GM20000 (cell line): ENCODE measurements at places on chromosomes 2 and 18.

- peak; percentile 64 for DNase-seq
These were observed 45.1 kb upstream of the SERTAD2 start for GRCh38 chr2:64698668-64699444.

GRCh38 chr2:3642521-3643215 is 15.3 kb upstream of the ALLC start:
- DNase-seq = no peak

GRCh38 chr2:133411857-133412256 is 156.4 kb downstream of the NCKAP5 start:
- no peak for DNase-seq

DNA sequence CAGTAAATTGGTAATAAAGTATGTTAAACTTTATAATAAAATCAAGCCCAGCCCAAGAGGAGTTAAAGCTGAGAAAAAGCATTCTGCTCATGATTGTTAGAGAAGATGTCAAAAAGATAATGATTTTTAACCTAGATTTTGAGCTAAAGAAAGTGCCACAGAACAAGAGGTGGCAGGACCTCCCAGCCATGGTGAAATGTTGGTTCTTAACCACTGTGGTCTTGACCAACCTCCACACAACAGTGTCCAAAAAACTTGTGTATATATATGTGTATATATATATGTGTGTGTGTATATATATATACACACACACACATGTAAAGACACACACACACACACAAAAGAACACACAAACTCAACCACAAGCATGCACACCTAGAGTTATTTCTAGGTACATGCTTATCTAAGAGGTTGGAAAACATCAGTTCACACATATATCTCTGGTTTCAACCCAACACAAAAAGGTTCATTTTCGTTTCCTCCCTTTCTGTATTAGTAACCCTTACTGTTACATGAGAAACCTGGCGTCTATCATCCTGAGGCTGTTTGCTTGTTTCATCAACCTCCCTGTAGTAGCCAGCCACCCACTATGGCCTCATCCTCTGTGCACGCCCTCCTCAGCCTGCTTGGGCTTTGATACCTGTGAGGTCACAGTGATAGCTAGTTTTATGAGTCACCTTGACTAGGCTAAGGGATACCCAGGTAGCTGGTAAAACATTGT is 631.8 kb upstream of the ID2 start:
- peak; percentile 70 for DNase-seq

- DNase-seq = no peak
These were observed 29.1 kb downstream of the CIB4 start for GRCh38 chr2:26612034-26612433.

- DNase-seq = no peak
These were observed 26.5 kb downstream of the KIF1A start for GRCh38 chr2:240793313-240794177.

- DNase-seq = no peak
These were observed 7.2 kb downstream of the SIX3 start for GRCh38 chr2:44948565-44949328.

- peak; percentile 12 for DNase-seq
These were observed 218.1 kb downstream of the WDR7 start for GRCh38 chr18:56869189-56869777.

- no peak for DNase-seq
These were observed 7.7 kb upstream of the NBAS start for GRCh38 chr2:15568874-15569273.

DNA sequence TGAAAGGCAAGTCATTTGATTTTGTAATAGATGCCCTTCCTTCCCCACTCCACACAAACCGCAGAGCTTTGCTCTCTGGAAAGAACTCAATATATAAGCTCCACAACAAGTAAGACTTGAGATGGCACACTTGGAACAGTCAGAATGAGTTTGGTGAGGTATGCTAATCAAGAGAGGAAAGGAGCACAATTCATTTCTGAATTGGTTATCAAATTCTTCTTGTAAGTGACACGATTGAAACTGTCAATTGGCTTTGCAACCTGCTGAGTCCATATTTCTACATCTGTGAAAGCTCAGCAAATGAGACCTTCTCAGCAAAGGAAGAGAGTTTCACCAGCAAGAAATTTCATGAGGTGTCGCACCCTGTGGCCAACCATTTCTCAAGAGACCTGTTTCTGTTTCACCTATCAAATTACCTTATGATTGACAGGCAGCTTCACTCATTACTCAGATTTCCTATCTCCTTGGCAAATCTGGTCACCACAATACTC is 19.1 kb downstream of the CTLA4 start:
- no peak for DNase-seq

GRCh38 chr2:187349326-187349944 is 98.6 kb downstream of the CALCRL start:
- no peak for DNase-seq

- no peak for DNase-seq
These were observed 42.1 kb downstream of the GRHL1 start for GRCh38 chr2:9993488-9994165.

GRCh38 chr2:112726487-112727190 is 5.8 kb downstream of the NT5DC4 start:
- peak; percentile 87 for DNase-seq

DNA sequence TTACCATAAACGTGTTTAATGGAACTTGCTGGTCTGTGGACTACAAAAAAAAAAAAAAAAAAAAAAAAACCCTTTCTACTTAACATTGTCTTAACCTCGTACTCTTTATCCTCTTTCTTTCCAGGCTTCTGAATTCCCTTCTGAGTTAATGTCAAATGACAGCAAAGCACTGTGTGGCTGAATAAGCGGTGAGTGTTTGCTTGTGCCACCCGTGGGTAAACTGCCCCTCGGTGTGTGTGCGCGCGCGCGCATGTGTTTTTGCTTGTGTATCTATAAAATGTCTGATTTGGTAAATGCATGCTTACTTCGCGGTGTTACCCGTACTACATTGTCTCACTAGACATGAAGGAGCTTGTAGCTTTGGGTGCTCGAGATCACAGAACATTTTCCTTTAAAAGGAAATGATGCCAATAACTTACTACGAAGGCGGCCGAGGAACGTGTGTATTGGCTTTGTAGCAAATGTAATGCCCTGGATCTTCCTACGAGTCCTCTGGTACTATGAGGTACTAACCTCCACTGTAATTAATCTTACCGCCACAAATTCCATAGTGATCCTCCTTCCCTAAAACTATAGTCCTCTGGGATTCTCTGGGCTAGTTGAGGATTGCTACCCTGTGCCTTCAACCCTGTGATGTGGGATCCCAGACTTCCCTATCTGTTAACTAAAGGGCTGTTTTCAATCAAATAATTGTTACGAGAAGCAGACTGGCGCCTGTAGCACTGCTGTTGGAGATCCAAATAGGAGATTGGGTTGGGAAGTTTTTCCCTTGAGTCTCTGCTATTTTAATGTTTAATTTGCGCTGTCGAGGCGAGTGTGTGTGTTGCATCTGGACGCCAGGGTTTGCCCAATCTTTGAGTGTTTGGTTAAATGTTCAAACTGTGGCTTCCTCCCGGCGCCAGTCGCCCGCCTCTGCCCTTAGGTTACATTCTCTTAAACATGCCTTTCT is 1.1 kb downstream of the ID2 start:
- no peak for DNase-seq

GRCh38 chr2:35785564-35785963 is 570.0 kb upstream of the CRIM1 start:
- no peak for DNase-seq

GRCh38 chr2:714005-714741 is 37.0 kb upstream of the TMEM18 start:
- peak; percentile 72 for DNase-seq

DNA sequence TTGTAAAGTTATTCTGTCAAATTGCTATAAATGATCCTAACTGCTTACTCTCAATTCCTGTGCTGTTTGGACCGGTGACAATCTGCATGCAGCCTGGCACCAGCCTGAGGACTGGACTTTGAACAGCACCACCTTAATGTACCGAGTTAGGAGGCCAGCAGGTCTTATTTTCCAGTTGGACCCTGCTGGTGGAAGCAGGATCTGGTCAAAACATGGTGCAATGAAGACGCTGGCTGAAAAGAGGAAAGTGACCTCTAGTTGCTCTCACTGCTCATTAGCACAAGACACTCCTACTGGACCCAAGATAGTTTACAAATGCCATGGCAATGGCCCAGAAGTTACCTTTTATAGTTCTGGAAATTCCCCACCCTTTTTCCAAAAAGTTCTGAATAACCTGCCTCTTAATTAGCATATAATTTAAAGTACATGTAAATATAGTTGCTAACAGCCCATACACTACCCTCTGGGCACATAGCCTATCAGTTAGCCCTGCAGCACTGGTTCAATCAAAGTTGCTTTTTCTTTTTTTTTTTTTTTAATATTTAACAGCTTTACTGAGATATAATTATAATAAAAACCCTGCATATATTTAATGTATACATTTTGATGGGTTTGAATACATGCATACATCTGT is 35.8 kb downstream of the RBKS start:
- no peak for DNase-seq

GRCh38 chr2:60212181-60212945 is 341.1 kb downstream of the BCL11A start:
- DNase-seq = no peak

- no peak for DNase-seq
These were observed 112.8 kb downstream of the CAPN13 start for GRCh38 chr2:30694286-30695055.

DNA sequence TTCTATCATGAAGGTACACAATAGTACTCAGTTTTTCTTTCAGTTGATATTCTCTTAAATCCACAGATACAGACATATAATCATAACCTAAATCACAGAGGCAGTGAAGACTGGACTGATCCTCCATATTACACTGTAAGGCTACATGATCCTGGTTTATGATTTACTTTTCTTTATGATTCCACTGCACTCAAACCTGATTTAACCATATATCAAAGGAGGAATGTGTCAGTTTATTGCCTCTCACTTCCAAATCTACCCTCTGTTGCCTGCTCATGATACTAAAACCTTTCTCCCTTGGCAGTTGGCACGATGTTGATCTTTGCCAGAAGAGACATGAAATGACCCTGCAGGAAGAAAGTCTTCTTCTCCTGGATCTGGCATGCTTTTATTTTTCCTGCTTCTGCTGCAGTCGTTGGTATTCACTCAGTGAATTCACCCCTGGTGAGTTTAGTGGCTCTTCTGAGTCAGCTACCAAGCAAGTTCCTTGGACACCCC is 426.4 kb downstream of the MBD2 start:
- DNase-seq = no peak

DNA sequence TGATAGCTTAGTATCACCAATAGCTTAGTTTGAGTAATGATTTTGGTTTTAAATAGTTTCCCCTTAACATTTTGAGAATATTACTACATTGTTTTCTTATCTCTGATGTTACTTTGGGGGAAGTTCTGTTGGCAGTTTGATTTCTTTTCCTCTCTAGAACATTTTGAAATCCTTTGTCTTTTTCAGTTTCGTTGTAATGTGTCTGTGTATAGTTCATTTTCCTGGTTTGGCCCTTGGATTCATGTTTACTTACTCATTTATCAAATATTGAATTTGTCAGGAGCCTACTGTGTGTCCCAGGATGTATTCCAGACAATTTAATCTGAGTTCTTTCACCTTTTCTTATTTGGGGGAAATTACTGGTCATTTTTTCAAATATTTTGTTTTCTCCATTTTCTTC is 16.7 kb downstream of the ANKRD12 start:
- DNase-seq = no peak

GRCh38 chr2:159910951-159911350 is 112.9 kb upstream of the CD302 start:
- DNase-seq = no peak

DNA sequence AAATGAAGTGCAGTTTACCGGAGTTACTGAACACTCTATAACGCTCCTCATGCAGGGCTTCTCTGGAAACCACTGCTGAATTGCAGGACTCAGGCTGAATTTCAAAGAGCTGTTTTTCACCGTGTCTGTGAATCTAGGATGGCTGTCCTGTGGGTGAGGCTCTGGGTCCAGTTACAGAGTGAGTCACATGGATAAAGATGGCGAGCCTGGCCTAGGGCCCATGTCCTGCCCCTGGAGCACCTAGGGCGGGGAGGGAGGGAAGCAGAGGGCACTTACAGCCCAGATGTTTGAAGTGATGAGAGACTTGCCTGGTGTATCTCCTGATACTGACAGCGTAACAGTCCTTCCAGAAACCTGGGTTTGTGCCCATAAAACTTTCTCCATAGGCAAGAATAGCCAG is 583.0 kb downstream of the IRS1 start:
- no peak for DNase-seq

DNA sequence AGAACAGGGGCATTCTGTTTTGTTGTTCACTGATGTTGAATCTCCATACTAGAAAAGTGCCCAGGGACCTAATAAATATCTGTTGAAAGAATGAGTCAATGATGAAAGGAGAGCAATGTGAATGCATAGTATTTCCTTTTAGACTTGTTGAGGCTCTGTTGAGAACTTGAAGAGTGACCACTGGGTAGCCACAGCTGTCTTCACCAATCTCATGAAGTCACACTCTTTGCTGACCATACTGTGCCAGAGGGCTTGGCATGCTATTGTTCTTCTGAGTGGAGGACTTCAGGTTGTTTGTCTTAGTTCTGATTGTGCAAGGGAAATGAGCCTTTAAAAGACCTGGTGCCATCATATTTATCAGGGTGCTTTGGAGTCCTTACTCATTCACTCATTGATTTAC is 41.6 kb upstream of the NT5C1B start:
- DNase-seq = no peak

DNA sequence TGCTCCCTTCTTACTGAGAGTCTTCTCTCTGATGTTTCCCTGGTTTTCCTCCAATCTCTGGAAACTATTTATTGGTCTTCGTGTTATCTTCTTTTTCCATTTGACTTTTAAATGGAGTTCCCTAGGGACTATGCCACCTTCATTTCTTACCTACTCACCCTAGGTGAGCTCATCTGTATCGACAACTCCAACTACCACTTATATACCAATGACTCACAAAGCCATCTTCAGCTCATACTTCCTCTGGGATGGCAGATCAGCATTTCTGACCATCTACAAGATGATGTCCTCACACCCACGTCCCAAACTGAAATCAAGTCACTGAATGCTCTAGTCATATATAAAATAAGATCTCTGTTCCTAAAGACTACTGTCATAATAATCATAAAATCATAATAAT is 40.6 kb downstream of the CFAP210 start:
- DNase-seq = no peak

DNA sequence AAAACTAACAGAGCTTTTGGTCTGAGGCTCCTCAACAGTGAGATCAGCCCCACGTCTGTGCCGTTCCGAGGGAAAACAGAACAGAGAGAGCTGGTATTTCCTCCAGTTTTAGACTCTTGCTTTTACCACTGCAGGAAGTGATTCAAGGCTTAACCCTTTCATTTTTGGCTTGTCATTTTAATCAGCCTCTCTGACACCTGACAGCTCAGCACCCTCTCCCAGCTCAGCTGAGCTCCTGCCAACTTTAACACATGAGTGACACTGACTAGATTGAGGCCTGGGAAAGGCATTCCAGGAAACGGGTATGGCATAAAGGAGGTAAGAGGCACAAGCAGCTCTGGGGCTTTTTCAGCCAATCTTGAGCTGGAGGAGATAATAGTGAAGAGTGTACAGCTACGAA is 239.4 kb upstream of the SKOR2 start:
- no peak for DNase-seq

GRCh38 chr2:43114210-43114609 is 112.2 kb downstream of the ZFP36L2 start:
- no peak for DNase-seq

GRCh38 chr2:9599430-9599829 is 31.4 kb downstream of the YWHAQ start:
- no peak for DNase-seq

- no peak for DNase-seq
These were observed 30.1 kb upstream of the THOC1 start for GRCh38 chr18:297936-298335.

- peak; percentile 83 for DNase-seq
These were observed at the start of gene RAB31 for GRCh38 chr18:9708057-9708433. Gene RAB31, plus strand, starts transcription at chr18:9708301. Its CDS starts 105 bp downstream, at chr18:9708406.
